ENCODE measurements at places on chromosomes 16 and 17.

GRCh38 chr17:66002063-66002585 is 189.8 kb downstream of the CEP112 start:
- no peak for DNase-seq

DNA sequence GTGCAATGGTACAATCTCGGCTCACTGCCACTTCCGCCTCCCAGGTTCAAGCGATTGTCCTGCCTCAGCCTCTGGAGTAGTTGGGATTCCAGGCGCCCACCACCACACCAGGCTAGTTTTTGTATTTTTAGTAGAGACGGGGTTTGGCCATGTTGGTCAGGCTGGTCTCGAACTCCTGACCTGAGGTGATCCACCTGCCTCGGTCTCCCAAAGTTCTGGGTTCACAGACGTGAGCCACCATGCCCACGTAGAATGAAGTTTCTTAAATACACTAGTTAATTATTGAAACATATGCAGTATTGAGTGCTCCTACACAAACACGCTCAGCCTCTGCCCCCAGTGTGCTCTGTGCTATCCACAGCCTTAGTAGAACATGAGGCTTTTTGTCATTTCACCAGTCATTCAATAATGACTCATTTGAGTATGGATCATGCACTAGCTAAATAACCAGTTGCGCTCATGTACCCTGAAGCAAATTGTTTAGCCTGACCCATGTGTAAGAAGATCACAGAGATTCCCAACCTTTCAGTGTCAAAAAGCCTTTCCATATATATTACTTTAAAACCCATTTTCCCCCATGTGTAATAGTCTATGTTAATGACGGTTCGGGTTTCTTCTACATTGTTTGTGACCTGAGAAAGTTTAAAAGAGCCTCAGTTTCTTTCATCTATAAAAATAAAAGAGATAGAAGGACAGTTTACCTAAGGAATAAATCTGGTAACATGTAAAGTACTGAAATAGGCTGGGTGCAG is 49.7 kb downstream of the TUBD1 start:
- peak; percentile 85 for DNase-seq

- DNase-seq, result no peak
These were observed 126.9 kb downstream of the SPACA3 start for GRCh38 chr17:33118391-33119075.

DNA sequence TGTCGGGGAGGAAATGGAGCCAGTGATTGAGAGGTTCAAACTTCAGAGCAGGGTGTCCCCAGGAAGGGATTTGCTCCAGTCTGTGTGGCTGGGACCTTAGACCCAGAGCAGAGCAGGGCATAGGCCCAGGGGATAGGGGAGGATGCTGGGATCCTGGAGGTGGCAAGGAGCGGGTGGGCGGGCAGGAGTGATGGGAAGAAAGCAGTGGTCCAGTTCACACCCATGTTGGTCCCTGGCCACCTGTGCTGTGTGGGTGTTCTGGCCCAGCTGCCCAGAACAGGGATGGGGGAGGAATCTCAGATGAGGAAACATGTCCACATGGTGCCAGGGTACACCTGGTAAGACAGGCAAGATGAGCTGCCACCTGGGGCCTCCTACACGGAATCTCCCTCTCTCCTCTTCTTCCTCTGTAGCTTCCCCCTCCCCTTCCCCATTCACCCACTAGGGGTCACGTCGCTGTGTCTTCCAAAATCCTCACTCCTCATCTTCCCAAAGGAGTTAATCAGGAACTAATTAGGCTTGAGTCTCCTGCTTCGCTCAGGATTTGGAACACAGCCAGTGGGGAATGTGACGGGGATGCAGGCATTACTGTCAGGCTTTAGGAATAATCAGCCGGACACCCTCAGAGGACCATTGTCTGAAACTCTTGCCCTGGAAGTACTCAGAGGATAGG is 2.3 kb downstream of the BEAN1 start:
- no peak for DNase-seq

DNA sequence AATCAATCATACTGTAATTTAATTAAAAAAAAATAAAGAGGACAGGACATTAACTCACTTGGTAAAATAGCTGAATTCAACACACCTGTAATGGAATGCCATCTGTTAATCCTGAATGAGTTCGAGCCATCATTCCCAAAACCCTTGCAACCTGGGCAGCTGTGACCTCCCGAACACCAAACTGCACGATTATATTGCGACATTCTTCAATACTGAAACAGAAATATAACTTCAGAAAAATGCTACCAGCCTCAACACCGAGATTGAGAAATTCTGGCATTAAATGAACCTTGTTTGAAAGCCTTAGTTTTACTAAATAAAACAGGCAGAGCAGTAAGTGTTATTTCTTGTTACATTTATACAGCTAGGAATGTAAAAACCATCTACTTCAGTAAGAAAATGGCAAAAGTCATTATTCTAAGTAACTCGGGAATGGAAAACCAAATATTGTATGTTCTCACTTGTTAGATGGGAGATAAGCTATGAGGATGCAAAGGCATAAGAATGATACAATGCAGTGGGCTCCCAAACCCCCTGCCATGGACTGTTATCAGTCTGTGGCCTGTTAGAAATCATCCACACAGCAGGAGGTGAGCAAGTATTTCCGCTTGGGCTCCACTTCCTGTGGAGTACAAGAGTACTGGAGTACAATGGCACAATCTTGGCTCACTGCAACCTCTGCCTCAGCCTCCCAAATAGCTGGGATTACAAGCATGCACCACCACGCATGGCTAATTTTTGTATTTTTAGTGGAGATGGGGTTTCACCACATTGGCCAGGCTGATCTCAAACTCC is 46.5 kb downstream of the CNOT1 start:
- no peak for DNase-seq

DNA sequence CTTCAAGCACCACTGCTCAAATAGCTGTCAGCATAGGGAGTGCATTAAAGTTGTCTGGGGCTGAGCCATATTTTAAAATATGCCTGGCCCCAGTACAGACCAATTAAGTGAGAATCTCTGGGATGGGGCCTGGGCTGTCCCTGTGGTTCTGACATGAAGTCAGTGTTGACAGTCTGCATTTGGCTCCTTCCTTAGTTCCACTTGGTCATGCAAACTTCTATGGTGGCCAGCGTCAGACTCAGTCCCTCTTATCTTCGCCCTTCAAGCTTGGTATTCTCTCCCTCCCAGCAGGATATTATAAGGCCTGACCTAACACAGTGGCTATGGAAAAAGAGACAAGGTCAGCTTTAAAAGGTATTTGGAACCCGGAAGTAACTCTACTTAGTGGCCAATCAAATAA is 177.2 kb downstream of the PMP22 start:
- DNase-seq, result no peak

GRCh38 chr16:10367616-10368188 is 18.2 kb upstream of the ATF7IP2 start:
- DNase-seq, result no peak

GRCh38 chr16:18783430-18784341 is 6.4 kb downstream of the RPS15A start:
- no peak for DNase-seq

GRCh38 chr17:55466671-55467070 is 44.6 kb downstream of the SMIM36 start:
- DNase-seq, result no peak

- DNase-seq, result no peak
These were observed 22.6 kb downstream of the RSL1D1 start for GRCh38 chr16:11828696-11829095.

DNA sequence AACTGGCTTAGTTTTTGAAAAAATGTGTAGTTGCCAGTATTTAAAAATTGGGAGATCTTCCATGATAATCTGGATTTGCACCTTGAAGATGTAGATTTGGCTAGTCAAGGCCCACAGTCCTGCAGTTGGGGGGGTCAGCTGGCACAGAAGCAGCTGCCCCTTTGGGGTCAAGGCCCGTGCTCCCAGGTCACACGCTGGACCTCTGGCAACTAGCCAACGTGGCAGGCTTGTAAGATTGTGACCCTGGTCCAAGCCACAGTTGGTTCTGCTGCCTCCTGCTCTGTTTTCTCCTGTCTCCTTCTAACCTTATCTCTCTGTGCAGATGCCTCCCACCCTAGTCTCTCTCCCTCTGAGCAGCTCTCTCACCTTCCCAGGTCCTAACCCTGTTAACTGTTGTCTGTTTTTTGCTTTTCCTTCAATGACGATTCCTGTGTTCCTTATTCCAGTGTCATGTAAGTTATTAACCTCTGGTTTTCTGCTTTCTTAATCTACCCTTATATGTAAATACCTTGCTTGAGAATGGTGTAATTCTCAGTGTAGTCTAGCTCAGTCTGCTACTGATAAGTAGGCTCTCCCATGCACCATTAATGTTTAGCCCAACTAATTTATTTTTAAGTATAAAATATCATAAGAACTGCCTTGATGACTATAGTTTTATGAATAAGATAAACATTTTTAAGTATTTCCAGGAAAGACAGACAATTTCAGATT is 27.9 kb downstream of the CLEC16A start:
- DNase-seq, result no peak

DNA sequence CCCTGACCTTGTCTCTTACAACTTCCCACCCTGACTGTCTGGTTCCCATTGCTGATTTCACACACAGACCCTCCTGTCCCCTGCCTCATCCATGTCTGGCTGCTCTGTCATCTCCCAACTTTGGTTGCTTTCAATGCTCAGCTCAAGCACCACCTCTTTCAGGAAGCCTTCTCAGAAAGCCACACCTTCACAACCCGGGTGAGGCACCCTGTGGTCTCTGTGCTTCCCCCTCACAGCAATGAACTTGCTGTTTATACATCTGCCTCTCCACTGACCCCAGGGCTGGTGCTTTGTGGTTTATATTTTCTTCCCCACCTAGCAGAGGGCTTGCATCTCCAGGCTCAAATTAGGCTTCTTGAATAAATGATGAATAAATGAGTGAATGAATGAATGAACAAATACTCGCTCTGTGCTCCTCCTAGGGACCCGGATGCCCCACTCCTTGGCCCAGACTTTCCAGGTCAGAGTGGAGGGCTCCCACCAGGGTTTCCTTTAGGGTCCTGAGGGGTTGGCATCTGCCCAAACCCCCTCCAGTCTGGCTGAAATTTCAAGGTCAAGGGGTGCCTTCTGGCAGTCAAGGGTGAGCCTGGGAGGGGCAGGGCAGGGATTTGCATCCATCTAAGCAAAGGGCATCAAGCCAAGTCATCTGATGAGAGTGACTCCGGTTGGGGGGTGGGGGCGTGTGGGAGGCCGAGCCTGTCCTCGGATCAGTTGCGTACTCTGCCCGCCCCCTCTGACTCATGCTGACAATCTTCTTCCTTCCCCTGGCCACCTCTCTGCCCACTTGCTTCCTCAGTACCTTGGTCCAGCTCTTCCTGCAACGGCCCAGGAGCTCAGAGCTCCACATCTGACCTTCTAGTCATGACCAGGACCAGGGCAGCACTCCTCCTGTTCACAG is at the start of gene ITGAX:
ITGAX (plus strand) TSS at position 783 of the 898 bp plus-strand sequence; CDS start at position 862, 79 bp downstream.
- peak; percentile 59 for DNase-seq

- DNase-seq, result peak; percentile 71
These were observed 15.5 kb upstream of the TFAP4 start for GRCh38 chr16:4288148-4288921.

DNA sequence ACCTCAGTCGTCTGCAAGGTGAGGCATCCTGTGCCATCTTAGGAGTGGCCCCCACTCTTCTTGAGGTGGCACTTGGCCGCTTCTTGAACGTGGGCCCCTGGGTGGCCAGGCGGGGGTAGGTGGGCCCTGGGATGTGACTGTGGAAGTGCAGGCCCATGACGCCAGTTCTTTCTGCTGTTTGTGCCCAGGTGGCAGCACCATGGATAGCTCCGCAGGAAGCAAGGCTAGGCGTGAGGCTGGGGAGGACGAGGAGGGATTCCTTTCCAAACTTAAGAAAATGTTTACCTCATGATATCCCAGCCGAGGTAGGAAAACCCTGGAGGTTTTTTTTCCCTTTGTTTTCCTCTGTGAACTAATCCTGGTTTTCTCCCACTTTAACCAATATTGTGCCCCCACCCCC is 19.8 kb downstream of the NMRAL1 start:
- DNase-seq, result no peak

GRCh38 chr16:11950388-11950787 is 8.5 kb upstream of the NPIPB2 start:
- no peak for DNase-seq

DNA sequence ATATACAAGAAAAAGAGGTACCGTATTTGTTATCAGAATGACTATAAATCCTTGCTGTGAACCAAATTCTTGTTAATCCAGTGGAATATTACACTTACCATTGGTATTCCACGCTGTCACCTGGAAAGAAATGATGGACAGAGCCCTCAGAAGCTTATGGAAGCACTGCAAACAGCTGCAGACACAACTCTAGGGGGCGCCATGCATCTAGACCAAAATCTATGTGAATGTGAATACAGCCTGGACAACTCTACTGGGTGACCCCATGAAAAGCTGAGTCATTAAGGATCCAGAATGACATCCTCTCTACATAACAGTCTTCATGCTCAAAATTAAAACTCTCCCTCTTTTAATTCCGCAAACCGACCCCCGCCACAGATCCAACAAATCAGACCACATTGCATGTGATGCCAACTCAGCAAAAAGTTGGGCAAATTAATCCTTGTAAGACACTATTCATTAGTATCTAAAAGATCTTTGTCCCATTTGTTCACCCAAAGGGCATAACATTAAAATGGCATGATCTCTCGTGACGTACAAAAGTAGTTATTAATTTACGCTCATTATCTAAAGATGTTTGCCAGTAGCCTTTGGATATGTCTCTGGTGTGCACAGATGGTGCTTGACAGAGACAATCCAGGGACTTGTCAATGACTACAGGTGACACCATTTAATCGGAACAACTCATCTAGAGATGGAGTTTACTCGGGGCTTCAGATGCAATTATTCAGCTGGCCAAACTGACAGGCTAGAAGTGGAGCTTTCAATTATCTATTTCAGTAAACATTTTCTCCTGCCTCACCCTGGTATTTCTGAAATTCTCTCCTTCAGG is 552.7 kb upstream of the PSMD7 start:
- DNase-seq, result no peak

DNA sequence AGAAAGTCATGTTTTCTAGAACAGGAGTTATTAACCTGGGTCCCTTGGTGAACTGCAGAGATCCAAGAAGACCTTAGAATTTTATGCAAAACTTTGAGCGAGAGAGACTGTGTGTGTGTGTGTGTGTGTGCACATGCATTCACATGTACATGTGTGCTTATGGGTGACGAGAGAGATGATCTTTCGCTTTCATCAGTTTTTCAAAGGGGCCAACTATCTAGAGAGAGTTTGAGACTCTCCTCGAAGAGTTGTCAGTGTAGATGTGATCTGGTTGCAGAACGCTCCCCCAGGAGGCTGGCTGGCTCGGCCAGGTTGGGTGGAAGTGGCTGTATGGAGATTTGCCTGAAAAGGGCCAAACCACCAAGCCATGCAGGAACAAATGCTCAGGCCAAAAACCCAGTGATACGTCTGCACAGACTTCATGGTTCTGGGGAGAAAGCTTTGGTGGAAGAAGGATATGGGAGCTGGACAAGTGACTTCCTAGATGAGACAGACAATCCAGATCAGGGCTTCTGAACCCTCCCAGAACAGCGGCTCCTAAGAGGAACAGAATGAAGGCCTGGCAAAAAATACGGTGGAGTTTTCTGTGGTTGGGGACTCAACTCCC is 6.1 kb downstream of the PIK3R5 start:
- no peak for DNase-seq

GRCh38 chr16:87266846-87267245 is 50.3 kb downstream of the C16orf95 start:
- no peak for DNase-seq
